T47D (cell line): ENCODE measurements at places on chromosomes 16 and 17.

DNA sequence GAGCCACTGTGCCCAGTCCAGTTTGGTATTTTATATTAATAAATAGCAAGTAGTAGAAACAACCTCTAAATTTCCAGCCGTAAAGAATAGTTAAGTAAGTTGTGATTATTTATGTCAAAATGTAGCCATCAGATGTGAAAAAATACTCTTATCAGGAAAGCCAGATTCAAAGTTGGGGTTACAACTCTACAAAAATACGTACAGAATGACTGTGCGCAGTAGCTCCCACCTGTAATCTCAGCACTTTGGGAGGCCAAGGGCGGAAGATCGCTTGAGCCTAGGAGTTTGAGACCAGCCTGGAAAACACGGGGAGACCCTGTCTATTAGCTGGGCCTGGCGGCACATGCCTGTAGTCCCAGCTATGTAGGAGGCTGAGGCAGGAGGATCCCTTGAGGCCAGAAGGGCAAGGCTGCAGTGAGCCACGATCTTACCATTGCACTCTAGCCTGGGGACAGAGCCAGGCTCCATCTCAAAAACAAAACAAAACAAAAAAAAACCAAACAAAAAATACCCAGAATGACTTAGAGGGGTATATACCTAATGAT, 1.7 kb downstream of the PDP2 start:
- DNase-seq = no peak

GRCh38 chr16:4461250-4462085, 13.0 kb downstream of the NMRAL1 start:
- peak; percentile 27 for DNase-seq

- DNase-seq = no peak
Observed at GRCh38 chr17:1192911-1193699, 13.3 kb upstream of the ABR start.

DNA sequence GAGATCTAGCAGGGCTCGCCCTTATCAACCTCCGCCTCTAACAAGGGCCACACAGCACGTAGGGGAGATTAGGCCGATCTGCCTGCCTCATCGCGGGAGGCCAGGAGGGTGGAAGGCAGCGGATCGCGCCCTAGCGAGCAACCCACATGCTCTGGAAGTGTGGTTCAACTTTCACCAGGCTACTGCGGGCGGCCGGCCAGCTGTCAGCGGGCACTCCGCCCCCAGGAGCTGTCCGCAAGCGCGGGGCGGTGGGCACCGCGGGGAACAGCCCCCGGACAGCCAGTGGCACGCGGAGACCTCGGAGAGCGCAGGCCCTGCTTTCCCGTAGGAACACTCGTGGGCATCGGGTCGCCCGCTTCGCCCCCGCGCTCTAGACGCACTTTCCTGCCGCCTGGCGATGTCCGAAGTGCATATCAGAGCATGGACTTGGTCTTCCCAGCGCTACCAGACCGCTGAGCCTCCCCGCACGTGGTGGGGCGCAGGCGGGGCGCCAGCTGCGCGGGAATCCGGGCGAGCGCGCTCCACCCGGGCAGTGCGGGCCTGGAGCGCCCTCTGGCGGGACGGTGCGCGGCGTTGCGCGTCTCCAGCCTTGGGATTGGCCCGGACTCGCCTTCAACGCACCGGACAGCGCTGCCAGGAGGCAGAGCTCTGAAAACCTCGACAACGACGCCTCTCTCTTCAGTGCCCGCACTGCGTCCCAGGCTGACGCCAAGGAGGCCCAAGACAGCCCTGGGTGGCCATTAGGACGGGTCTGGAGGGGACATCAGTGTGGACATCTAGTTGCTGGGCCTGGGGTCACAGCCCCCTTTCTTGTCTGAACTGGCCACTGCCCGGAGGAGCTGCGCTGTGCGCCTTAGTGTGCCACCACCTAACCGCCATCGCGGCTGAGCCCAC, 3.6 kb upstream of the ZNHIT3 start:
- peak; percentile 92 for DNase-seq

DNA sequence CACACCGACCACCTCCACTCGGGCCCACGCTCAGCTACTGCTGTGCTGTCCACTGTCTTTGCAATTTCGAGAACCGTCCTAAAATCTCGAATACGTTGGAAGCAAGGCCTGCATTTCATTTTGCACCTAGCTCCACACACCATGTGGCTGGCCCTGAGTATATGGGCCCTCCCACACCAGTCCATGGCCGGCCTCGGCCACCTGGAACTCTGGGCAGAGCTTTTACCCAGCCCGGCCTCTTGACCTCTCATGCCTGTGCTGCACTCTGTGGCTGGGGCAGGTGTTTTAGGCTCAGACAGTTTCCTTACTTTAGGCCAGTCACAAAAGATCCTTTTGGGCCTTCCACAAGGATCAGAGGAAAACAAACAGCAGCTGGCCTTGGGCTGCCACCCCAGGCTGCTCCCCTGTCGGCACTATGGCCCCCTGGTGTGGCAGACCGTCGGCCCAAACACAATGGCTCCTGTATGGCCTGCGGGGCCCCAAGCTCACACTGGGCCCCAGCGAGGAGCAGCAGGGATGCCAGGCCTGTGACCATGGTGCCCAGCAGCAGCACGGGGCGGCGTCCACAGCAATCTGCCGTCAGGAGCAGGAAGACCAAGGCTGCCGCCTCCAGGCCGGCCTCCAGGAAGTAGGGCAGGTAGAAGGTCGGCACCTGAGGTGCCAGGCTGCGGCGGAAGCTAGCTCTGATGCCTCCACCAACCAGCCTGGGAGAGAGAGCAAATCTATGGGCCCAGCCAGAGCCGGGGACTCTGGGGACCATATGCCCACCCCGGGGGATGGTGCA, 2.5 kb downstream of the SLC22A31 start:
- DNase-seq = no peak

DNA sequence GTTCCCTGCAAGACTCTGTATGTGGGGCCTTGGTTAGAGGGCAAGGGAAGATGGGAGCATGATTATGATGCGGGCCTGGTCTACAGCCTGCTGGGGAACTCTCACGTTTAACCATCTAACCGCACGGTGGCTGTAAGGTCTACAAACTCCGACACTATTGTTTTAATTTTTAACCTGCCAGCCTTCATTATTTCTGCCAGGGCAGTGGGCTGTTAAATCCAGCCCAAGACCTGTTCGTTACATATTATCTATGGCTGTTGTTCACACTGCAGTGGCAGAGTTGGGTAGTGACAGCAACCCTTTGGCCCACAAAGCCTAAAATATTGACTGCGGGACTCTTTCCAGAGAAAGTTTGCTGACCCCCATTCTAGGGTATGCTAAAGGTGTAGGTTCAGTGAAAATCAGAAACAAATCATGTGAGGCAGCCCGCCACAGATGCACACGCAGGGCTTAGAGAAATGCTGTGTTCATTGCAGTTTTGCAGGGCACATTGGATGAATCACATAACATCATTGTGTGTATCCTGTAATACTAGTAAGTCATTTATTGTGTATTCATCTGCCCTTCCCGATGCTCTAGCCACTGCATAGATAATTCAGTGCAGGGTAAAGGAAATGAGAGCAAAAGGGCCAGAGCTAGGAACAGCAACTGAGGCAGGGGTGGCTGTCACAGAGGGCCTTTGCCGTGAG, 14.3 kb downstream of the SNX29 start:
- no peak for DNase-seq

DNA sequence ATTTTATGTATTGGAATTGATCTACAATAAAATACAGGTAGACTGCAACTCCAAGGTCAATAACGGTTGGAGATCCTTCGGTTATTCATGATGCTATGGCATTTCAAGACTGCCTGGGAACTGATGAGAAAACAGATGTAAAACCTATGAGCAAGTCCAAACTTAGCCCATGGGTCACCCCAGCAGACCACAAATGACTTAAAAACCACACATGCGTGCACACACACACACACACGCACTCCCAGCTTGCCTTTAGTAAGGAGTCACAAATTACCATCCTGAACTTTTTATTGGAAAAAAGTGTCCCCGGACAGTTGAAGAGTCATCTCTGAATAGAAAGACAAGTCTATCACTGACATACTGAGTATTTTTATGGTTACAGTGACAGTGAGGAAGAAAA, 26.7 kb downstream of the TRIM25 start:
- no peak for DNase-seq

DNA sequence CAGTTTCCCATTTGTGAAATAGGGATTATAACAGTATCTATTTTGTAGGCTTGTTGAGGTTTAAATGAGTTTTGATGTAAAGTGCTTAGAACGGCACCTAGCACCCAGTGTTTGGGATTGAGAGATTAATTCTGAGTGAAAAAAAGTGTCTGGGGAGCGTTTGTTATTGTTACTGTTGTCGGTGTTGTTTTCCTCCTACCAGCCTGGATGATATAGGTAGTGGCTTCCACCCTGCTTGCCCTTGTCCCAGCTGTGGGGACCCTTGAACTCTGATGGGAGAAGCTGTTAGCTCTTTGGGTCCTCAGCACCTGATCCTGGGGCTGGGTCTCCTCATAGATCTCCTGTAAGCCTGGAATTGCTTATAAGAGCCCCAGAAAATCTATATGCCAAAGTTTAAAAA, 4.9 kb downstream of the FMNL1 start:
- no peak for DNase-seq

- DNase-seq = no peak
Observed at GRCh38 chr16:71473891-71474290, 11.8 kb upstream of the ZNF23 start.

DNA sequence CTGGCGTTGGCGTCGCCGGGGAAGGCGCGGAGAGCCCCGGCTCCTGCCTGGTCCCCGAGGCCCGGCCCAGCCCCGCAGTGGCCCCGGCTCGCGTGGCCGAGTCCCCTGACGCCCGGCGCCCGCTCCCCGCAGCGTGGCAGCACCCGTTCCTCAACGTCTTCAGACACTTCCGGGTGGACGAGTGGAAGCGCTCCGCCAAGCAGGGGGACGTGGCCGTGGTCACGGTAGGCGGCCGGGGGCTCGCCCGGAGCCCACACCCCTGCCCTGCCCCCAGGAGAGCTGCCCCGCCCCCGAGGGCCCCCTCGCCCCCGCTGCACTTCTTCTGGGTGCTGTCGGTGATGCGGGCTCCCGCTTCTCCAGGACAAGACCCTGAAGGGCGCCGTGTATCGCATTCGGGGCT, 466 bp downstream of the WDR90 start:
- no peak for DNase-seq

DNA sequence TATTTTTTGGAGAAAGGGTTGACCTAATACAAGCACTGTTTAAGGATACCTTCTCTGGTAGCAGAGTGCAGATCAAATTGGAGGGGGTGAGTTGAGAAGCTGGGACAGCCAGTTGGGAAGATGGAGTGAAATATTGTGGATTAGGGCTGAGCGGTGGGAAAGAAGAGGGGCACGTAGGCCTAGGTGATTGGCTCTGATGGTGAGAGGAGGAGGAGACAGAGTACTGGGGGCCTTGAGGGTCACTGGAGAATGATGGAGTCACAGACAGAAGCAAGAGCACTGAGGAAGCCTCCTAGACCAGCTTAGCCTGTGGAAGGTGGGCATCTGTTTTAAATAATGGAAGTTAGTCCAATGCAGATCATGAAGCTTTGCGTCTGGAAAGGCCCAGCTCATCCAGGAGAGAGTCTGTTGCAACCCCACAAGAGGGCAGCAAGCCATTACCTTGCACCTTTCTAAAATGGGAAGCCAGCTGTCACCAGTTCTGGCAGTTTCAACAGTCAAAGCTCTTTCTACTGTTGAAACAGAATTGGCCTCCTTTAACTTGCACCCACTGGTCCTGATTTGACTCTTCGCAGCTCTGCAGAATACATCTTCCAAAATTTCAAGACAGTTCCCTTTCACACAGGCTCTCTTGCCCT, 11.8 kb downstream of the SLC9A5 start:
- peak; percentile 50 for DNase-seq

DNA sequence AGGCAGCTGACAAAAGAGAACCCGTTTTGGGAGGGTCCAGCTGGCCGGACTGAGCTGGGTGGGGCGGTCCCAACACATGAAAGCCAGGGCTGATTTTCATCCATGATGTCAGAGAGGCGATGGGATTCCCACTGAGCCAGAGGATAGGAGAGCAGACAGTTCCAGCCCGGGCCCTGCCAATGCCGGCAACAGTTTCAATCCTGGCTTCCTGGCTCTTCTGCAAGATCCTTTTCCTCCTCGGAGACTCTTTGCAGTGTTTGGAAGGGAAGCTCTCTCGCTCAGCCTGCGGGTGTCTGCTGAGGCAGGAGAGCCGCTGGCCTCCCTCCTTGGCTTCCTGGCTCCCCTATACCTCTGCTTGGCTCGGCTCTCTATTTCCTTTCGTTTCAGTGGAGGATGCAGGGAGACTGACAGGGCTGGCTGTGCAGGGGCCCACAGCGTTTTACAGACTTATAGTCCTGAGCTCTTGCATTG, 145.5 kb upstream of the SOX9 start:
- no peak for DNase-seq

DNA sequence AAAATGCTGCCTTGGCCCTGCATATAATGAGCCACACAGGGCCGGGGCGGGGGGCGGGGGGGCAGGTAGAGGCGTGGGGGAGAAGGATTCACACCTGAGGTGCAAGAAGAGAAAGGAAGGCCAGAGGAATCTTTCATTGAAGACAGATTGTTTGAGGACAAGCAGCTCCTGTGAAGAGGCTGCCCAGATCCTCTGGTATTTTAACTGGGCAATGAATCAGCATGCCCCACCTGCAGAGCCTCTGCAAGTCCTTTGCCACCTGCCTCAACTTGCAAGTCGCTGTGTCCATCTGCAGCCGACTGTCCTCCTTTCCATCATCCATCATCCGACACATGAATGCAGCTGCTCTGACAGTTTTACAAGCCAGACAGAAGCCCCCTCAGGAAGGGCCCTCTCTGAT, 1.2 kb upstream of the SOST start:
- DNase-seq = no peak

DNA sequence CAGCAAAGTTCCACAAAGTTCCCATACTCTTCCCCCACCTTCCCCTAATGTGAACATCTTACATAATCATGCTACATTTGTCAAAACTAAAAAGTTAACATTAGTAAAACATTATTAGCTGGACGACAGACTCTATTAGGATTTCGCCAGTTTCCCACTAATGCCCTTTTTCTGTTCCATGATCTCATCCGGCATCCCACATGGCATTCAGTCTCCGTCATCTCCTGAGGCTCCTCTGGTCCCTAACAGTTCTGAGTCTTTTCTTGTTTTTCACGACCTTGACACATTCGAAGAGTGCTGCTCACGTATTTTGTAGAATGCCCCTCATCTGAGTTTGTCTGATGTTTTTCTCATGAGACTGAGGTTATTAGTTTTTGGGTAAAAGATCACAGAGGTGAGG, 8.8 kb upstream of the MPRIP start:
- no peak for DNase-seq

GRCh38 chr17:12599186-12599920, 66.3 kb upstream of the MYOCD start:
- DNase-seq = no peak

- DNase-seq = no peak
Observed at GRCh38 chr17:72733619-72734282, 358.7 kb downstream of the SLC39A11 start.

DNA sequence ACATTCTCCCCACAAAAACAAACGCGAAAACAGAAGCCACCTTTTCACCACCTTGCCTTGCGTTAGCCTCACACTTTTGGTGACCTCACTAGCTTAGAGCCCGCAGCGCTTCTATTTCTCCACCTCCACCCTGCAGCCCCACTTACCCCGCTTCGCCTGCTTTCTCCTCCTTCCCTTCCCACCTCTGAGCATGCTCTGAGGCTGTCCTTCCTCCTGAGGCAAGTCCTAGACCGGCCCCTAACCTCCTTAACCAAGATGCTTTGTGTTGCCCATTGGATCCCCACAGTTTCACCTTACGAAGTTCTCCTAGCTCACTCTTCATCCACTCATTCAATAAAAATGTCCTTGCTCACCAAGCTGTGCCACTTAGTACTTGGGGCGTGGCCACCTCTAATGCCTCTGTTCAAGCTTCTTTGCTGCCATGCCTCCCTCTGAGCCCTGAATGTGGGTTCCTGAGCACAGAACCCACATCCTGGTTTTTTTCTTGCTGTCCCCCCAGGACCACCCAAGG, 1.3 kb downstream of the GNGT2 start:
- DNase-seq = no peak
